GM19239 (cell line): ENCODE measurements at places on chromosomes 3 and 15.

GRCh38 chr15:47367726-47368390, 349.4 kb upstream of the SEMA6D start:
- no peak for DNase-seq

DNA sequence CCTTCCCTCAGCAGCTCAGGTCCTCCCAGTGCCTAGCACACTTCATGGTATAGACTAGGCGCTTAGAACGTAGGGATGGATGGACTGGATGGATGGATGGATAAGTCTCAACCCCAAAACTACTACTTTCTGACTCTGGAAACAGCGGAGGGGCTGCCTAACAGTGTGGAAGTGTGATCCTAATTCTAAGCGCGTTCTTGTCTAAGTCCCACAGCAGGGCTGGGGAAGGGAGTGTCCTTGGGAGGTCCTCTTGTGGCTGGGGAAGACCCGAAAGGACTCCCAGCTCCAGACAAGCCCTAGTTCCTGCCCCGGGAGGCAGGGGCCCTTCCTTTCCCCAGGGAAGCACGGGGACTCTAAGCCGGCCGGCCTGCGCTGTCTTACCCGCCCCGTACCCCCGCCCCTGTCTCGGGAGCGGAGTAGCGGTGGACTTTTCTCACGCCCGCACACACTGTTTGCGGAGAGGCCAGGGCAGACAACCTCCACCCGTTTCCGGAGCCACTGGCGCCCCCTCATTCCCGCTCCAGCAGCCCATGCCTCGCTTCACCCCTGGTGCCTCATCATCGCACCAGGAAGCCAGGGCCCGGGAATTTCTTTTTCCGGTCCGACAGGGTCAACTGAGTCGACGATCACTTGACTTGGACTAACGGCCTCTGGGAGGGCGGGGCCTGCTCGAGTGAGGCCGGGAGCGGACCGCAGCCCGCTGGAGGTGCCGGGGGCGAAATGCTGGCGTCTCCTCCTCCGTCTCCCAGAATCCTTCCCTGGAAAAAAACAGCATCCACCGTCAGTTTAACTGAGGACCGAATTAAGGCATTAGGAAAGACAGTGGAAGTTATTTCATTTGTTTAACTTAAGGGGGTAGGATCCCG, 133.3 kb downstream of the TBC1D2B start:
- peak; percentile 44 for DNase-seq

GRCh38 chr3:188863999-188864406, 307.8 kb upstream of the TPRG1 start:
- no peak for DNase-seq

DNA sequence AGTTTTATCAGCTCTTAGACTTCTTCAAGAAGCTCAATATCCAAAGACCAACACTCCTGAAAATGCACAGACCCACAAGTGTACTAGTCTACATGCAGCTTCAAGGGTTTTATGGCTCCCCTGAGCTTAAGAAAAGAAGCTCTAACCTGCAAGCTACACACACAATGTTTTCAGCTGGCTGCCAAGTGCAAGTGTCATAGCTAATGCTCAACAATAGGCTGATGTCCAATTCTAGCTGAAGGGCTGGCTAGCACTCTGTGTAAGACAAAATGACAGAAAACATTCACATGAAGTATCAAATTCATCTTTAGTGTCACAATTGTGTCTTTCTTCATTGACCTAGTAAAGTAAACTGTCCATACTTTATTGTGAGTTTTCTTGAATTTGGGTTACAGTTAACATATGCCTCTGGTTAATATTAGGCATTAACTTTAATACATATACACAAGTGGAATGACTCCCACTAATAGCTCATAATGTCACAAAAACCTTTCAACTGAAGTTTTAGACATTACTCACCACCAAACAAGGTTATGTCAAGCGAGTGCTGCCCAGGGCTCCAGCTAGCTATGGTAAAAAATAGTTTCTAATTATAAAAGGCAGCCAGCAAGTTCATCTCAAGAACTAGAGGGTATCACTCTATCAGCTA, 15.1 kb downstream of the ABI3BP start:
- no peak for DNase-seq

DNA sequence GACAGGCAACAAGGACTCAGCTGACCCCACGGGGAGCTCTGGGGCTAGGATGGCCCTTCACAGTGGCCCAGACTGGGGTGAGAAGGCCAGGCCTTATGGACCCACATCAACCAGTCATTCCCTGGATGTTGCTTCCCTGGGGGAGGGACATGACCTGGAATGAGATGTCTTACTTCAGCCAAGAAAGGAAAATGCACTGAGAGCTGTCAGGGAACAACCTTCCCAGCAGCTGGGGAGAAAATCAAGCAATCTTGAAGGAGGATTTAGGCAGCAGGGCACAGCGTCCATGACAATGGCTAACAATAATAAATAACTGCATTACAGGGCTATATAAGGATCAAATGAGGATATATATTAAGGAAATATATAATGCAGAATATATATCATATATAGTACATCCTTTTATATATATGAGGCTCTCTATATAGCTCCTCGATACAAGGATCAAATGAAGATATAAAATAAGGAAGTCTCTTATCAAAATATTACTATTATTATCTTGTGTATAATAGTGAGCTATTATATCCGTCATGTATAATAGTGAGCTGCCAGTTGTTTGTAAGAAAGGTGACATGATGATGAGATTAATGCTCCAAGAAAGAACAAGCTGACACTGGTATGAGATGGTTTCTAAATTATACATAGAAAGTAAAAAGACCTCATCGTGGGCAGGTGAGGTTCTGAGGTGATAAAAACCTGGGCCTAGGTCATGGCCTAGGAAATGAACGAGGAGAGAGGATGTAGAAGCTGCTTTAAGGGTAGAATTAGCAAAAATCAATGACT, 117.8 kb upstream of the LIPC start:
- no peak for DNase-seq

DNA sequence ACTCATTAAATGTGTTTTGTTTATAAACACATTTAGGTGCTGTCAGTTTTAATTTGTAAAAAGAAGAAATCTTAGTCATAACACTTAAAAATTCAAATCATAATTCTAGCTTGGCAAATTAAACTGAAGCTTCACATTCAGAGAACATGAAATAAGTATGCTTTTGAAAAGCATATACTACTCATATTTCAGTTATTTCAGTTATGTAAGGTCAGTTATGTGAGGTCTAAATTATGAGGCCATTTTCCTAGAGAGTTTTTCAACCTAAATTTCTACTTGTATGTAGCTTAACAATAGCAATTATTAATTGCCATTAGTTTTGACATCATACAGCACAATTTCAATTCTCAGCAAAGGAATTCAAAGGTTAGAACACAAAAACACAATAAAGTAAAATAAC, 465.0 kb downstream of the PLOD2 start:
- DNase-seq, result no peak

GRCh38 chr3:145032791-145033190, 1061.2 kb downstream of the DIPK2A start:
- no peak for DNase-seq

DNA sequence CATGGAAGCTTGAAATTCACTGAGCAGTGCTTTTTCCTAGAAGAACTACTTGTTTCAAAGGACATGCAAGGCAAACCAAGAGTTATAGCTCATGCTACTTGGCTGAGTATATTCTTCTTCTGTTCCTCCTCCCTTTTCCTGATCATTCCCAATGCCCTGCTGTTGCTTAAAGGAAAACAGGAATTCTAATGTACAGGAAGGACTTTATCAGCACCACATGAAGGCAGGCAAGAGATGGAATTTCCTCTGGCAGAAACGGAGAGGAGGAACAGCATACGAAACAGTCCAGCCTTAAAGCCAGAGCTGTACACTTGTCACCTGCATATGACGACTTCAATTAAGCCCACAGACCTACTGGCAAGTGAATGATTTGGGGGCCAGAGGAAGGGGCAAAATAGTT, 15.7 kb downstream of the MEIS2 start:
- DNase-seq, result no peak

DNA sequence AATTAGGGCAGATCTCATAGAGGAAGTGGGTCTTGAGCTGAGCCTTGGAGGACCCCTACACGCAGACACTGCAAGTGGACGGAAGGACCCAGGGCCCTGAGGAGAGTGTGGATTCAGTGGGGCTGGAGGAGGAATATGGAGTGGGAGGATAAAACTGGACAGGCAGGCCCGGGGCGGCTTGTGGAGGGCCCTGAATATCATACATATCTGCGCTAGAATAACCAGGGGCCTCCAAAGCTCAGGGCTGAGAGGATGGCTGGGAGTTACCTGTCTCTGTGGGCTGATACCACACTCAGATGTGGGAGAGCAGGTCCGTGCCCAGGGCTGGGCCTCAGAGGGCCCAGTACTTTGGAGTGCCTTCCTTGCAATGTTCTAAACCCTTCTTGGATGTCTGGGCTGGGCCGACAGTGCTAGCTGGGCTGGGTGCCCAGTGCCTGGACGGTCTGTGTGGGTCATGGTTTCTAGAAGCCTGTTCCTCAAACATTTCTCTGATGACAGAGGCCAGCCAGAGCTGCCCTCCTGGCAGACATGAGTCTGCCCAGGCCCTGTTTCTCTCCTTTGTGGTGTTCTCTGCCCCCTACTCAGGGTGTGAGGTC, 29.6 kb downstream of the CHRD start:
- no peak for DNase-seq

DNA sequence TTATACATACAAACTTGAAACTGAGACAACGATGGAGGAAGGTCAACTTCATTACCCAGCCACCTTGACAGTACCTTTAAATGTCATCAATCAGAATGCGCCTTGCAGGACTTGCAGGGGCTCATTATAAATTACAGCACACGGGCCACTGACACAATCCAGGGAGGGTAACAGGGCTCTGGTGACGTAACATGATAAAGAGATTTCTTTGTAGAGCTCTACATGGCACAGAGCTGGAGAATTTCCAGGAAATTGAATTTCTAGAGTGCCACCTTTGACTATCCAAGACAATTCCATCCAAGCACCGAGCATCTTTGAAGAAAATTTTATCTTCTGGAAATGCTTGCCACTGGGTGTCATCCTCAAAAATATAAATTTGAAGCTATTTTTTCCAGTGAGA, 486.0 kb downstream of the FOXP1 start:
- no peak for DNase-seq

GRCh38 chr15:45157974-45158373, 28.2 kb downstream of the DUOX1 start:
- no peak for DNase-seq

DNA sequence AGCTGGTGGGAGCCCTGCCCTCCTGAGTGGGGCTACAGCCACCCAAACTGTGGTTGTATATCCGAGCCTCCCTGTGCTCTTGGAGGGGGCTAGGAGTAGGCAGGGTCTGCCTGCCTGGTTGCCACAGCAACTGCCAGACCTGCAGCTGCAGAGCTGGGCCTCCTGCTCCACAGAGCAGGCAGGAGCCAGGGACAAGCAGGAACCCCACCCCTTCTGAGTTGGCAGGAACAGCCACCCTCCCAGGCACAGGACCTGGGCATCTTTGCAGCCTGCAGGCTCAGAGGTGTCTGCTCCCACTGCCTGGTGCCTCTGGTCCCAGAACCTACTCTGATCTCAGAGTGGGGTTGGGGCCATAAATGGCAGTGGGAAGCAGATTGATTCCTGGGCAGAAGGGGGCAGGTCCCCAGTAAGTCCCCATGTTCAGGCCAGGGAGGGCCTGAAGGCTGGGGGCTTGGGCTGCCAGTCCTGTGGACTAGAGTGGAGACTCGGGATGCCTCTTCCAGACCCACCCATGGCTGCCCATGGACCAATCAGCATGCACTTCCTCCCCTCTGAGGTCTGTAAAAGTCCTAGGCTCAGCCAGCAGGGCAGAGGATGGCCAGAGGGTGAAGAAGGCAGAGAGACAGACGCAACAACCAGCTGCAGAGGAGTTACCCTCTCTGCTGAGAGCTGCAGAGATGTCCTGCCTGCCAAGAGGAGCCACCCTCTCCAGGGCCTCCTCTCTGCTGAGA, 10.3 kb upstream of the LRRC31 start:
- DNase-seq, result no peak

- DNase-seq, result no peak
Observed at GRCh38 chr3:23292432-23292831, 89.3 kb downstream of the UBE2E2 start.

- DNase-seq, result no peak
Observed at GRCh38 chr3:109933576-109933975, 596.2 kb upstream of the DPPA4 start.

GRCh38 chr15:92920595-92921161, 20.6 kb downstream of the CHD2 start:
- no peak for DNase-seq

DNA sequence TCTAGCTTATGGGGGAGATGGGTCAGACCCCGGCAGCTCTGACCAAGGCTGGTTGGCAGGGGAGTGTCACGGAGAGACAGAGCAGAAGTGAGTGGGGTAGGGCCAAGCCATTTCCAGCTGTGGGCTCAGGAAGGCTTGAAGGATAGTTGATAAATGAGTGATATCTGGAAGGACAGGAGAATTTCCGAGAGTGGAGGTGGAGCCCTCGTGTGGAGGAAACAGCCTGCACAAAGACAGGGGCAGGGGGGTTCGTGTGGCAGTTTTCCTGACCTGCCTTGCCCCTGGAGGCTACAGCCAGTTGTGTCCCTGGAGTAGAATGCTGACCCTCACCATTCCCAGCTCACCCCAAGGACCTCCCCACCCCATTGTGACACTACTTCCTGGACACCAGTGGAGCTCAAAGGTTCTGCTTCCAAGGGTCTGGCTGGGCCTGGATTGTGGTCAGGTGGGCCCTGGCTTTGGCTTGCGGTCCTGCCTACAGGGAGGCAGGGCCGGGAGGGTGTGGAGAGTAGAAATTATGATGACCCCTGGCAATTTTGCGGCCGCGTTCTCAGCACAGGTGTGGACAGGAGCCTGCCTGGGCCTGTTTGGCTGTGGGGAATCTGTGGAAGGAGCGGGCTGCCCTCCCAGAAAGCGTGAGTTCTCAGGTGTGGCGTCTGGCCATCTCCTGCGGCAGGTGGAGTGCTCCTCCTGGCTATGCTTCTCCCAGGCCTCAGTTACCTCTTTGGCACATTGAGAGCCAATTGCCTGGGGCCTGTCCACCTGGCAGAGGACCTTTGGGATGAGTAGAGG, at the start of gene SLC22A14:
TSS of gene SLC22A14 (plus strand) at position 400 of the 792 bp plus-strand sequence. CDS start 23,733 bp downstream, outside the sequence.
- no peak for DNase-seq

DNA sequence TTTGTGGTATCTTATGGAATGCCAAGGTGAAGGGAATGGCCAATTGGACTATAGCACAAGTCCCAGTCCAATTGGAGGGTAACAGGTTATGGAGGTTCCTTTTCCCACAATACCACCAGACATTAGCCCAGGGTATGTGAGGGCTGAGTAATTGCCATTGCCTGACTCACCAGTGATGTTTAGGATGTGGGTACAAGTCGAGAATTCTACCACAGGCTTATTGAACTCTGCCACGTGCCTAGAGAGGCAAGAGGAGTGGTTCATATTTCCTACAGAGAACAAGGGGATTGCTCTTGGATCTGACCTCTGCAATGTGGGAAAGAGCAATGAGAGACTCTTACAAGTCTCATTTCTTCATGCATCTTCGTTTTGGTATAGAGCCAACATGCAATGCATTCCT, 85.0 kb upstream of the XCR1 start:
- no peak for DNase-seq

DNA sequence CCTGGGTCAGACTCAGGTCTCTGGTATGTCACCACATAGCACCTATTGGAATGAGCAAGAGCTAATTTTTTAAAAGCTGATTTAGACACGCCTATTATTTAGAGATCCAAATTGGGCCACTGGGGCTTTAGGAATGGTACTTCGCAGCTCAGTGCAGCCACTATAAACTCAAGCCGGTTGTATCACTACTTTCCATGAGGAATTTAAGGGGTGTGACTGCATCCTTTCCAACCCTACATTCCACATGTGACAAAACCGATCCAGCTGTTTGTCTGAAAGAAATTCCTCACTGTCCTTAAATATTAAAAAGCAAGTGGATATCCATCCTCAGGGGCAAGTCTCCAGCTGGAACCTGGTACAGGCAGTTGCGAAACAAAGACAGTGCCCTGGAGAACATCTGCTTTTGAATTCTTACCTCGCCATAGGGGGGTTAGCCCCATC, 12.8 kb downstream of the VGLL3 start:
- DNase-seq, result no peak
